ENCODE measurements at places on chromosomes 1 and 21. TPM values are rescaled to one million over a fixed set of nuclear protein-coding genes. Genes with fewer than 3 reads are reported as not detected.

Gene PGLYRP3
- not detected for polyA plus RNA-seq

Gene KISS1
- not detected for polyA plus RNA-seq

Gene GTF2B
- 13.7 TPM for polyA plus RNA-seq

Gene SPRR5
- polyA plus RNA-seq, result not detected

Gene FMOD
- 38.1 TPM for polyA plus RNA-seq

Gene GUCA2B
- polyA plus RNA-seq, result not detected

Gene FLVCR1
- 1.6 TPM for polyA plus RNA-seq

Gene ATAD3A
- polyA plus RNA-seq, result 14.2 TPM

Gene FAM167B
- 23.5 TPM for polyA plus RNA-seq

Gene NBPF20
- polyA plus RNA-seq, result 1.7 TPM

Gene FMO3
- 13.2 TPM for polyA plus RNA-seq

Gene MYOG
- polyA plus RNA-seq, result not detected

Gene IVL
- polyA plus RNA-seq, result 0.06 TPM

Gene RGS8
- 0.03 TPM for polyA plus RNA-seq

Gene FNBP1L
- polyA plus RNA-seq, result 12.7 TPM

Gene OR14A2
- not detected for polyA plus RNA-seq

Gene CA6
- not detected for polyA plus RNA-seq

Gene C1orf94
- not detected for polyA plus RNA-seq

Gene PADI3
- polyA plus RNA-seq, result not detected

Gene POU2F1
- 1.8 TPM for polyA plus RNA-seq

Gene SPRR2A
- 5.4 TPM for polyA plus RNA-seq

Gene APOBEC4
- not detected for polyA plus RNA-seq

Gene ERICH3
- 0.11 TPM for polyA plus RNA-seq

Gene CFAP107
- 0.03 TPM for polyA plus RNA-seq

Gene HSPG2
- polyA plus RNA-seq, result 214 TPM

Gene PRDM16
- 1.6 TPM for polyA plus RNA-seq

Gene LCE3E
- not detected for polyA plus RNA-seq

Gene ARHGAP30
- 2.3 TPM for polyA plus RNA-seq

Gene CTSE
- polyA plus RNA-seq, result 9.2 TPM

Gene KRTAP12-2
- not detected for polyA plus RNA-seq

Gene ZNF593OS
- polyA plus RNA-seq, result 0.61 TPM

Gene CFHR5
- not detected for polyA plus RNA-seq

Gene AGT
- polyA plus RNA-seq, result 7.5 TPM

Gene KCNA2
- 0.51 TPM for polyA plus RNA-seq

Measured in adipose tissue (tissue), 3 donors.